NK-92 treated with Interleukin-12 subunit alpha and Interleukin-12 subunit beta, amount 100 ng/mL, for 24 hours (cell line): ENCODE measurements at places on chromosomes 5 and 9.

DNA sequence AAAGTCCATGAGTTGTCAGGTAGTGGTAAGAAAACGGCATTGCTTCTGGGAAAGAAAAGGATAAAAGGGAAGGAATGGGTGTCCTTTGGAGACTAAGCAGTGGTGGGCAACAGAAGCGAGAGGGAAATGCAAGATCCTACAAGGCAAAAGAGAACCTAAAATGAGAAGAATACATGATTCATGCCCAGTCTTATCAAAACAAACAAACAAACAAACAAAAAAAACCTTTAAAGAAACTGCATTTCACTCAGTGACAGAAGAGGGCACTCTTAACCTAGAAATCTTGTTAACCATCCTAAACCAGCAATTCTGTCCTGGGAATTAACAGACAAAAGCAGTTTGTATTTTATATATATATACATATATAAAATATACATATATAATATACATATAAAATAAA lies 88.5 kb downstream of the SUSD1 start:
- DNase-seq: no peak

DNA sequence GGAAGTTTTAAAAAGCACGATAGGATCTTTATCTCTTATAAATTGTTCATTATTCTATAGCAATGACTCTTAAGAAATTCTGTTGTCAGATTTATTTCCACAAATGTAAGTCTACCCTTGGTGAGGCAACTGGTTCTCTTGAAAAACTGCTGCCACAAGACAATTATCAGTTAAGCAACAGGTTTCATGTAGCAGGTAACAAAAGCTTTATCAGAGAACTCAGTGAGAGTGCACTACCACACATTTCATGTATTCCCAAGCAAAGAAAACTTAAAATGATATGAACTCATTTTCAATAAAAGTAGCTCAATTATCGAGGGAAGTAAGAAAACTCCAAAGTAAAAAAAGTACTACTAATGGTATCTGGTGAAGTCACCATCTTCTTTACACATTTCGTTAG lies 9.4 kb downstream of the NR6A1 start:
- DNase-seq: no peak

DNA sequence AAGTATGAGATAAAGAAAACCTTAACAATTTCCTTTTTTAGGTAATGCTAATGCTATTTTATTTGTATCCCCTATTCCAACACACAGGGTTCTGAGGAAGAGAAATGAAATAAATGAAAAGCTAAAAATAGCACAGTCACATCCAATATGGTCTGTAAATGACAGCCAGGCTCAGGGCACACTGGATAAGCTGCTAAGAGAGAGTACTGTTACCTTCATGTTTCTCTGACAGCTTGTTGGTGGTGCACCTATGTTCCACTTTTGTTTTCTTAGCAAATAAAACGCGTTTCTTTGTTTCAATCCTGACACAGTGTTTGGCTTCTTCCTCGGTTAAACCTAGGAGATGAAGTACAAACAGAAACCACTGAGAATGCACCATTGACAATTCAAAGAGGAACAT lies 41.3 kb downstream of the C6 start:
- DNase-seq: no peak

DNA sequence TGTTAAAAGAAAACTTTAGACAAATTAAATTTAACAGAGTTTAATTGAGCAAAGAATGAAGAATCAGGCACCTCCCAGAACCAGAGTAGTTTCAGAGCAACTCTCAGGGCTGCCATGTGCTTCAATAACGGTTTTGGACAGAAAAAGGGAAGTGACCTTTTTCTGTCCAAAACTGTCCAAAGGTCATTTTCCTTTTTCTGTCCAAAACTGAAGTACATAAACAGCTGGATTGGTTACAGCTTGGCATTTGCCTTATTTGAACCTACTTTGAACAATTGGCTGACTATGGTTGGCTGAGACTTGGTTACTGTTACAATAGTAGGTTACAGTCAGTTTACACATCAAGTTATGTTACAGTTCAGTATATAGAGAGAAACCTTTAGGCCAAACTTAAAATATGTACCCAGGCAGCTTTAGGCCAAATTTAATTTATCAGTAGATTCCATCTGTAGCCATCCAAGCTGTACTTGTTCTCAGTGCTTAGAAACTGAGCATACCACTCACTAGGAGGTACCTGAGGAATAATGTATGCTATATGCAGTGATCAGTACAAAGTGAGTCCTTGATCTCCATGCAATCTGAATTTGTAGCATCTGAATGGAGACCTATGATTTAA lies 44.0 kb downstream of the C9orf85 start:
- no peak for DNase-seq

DNA sequence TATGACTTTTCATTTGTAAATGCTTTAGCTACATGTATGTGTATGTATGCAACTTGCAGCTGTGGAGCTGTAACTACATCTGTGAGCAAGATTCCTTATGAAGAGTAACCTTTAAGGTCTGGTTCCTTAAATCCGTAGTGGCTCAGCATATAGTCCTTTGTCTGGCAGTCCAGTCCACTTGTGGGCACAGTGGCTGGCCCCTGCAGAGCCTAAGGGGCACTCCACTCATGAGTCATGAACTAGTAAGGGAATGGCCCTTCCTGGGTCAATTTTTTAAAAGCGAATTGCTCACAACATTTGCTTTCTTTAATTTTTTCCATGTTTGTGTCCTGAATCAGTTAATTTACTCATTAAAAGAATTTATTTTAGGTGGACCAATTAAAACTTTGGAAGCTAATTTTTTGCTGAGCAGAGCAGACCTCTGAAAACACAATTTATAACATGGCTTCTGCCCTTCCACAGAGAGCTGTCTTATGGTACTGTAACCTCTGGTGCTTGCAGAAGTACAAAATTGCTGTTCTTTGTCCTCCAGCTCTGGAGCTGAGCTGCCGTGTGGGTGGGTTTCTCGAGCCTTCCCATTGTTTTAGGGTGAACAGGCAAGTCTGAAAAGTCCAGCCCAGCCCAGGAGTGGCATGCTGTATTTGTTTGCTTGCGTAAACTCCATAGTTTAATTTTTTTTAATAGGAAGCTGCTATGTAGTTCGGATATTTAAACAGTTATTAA lies 110.1 kb downstream of the MVB12B start:
- DNase-seq: no peak

GRCh38 chr5:87061046-87061445 lies 206.6 kb upstream of the RASA1 start:
- DNase-seq: no peak

DNA sequence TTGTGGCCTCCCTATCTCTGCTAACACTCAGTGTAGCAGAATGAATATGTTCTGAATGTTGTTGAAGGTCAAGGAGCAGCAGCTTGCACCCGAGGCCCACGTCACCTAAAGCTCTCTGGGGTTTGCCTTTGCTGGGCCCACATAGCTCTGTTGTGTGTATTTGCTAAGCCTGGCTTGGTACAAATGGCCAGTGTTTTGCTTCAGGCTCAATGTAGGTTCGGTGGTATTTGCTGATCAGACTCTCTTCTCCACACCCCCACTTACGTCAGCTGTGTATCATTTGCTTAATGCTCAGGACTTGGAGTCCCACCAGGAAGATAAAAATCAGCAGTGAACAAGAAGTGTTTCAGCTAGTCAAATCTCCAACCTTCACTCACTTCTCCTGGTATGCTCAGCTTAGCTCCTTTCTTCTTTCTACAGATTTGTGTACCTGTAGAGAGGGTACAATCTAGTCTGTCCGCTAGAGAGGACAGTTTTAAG lies 4.8 kb upstream of the RFESD start:
- DNase-seq: no peak

GRCh38 chr5:54869691-54870090 lies 115.7 kb downstream of the ESM1 start:
- DNase-seq: no peak

- no peak for DNase-seq
Observed at GRCh38 chr5:6638236-6638635, 5.0 kb downstream of the SRD5A1 start.

DNA sequence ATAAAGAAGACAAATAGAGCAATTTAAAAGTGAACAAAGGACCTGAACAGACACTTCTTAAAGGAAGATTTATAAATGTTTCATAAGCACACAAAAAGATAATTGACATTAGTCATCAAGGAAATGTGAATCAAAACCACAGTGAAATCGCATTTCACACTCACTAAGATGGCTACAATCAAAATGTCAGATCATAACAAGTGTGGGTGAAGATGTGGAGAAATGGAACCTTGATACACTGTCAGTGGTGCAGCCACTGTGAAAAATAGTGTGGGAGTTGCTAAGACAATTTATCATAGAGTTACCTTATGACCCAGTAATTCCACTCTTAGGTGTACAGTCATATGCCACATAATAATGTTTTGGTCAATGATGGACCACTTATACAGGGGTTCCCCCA lies 54.5 kb upstream of the HTR4 start:
- DNase-seq: no peak

DNA sequence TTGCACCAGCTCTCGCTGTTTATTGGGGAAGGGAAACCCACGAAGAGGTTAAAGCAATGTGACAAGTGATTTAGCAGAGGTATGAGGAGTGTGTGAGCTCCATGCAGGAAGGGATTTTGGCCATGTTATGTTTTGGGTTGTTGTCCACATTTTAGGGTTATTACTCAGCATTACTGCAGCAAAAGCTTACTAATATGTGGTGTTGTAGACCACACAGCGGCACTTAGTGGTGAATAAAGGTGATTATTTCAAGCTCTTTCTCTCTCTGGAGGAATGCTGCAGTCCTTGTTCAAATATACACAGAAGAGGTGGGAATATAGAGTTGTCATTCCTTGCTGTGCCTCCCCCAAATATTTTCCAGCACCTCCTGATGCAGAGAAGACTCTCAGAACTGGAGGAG lies 29.7 kb upstream of the AKNA start:
- DNase-seq: no peak

DNA sequence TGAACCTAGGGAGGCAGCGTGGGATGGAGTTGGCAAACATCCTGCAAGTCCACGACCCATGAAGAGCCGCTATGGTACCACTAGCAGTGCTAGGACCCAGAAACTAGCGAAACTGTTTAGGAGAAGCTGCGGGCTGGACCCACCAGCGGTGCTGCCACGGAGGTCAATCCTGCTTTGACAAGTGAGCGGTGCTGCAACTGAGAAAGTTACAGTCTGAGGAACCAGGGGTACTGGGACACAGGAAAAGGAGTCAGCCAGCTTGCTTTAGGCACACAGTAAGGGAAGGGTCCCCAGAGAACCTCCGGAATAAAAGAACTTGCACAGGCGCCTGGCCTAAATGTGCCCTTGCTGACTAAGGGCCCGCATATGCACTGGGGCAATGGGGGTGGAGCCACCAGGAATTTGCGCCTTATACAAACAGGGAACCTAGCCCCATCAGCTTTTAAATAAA lies 23.6 kb upstream of the ANXA2R start:
- DNase-seq: no peak

DNA sequence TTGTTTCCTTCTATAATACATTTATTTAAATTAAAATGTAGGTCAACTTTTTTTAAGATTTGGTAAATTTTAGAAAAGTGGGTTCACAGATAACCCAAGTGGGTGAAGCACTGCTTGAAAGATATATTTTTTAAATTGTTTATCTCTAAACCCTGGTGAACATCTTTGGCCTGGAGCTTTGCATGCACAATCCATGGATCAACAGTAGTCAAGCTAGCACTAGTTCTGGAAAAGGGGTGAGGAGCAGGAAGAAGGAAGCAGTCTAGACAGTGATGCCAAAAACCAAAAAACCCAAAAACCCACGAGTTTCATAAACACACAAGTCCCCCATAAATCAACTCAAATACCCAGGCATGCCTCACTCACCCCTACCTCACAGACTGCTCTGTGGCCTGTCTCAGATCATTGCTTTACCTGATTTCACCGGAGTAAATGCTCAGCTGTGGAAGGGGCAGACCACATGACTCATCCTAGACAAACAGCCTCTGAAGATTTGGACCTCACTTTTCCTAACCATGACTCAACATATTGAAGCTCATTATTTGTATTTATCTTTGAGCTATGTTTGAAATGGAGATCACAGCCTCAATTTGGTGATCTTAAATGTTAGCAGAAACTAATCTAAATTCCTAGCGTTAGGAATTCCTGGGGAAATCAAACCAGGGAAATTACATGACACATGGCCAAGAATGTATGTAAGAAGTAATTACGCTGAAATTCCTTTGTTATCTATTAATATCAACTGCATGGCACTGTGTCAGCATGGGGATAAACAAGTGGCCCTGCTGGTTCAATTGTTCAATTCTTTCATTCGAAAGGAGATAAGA lies 149.6 kb downstream of the ZNF608 start:
- no peak for DNase-seq

- no peak for DNase-seq
Observed at GRCh38 chr5:128498844-128499455, 39.1 kb downstream of the FBN2 start.

DNA sequence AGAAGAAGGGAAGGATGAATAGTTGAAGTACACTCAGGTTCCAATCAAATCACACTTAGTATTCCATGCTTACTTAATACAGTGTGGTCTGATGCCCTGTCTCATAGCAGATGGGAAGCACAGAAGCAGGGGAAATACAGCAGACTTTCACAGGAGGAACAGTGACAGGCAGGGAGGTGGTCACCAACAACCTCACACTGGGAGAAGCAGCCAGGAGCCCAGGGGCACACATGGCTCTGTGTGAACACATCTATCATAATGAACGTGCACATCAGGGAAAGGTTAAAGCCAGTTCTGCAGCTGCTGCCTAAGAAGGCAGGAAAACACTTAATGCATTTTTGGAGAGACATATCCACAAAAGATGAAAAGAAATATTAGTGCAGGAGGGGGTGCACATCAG lies 312.3 kb downstream of the MED10 start:
- no peak for DNase-seq

- no peak for DNase-seq
Observed at GRCh38 chr5:68802430-68802829, 291.4 kb upstream of the SLC30A5 start.

GRCh38 chr5:67802766-67803165 lies 412.8 kb upstream of the PIK3R1 start:
- DNase-seq: no peak

DNA sequence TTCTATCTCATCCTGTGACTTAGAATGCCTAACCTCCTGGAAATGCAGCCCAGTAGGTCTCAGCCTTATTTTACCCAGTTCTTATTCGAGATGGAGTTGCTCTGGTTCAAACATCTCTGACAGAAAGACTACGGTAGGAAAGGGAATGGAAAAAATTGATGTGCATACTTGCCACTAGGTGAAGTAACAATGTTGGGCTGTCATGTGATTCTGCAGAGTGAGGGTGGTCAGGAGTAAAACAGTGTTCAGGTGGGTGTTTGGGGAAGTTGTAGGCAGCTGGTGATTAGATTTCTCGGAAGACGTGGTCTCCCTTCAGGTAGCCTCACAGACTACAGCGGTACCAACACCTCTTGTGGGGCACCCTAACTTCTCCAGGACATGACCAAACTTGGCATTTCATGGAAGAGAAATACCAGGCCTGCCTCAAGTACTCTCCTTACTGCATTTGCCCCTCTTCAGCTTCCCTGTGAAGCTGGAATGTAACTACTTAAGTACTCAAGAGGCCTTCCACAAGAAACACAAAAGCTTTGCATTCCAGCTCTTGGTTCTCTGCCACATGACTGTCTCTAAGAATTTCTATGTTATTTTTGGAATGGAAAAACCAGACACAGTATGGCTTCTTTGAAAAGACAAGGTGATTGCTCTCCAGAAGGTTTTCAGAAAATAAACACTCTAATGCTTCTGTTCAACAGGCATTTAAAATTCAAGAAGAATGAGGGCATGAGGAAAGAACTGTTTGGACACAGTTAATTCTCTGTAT lies 17.4 kb upstream of the ENTREP1 start:
- DNase-seq: no peak

GRCh38 chr9:33752130-33752637 lies 43.2 kb upstream of the PRSS3 start:
- DNase-seq: no peak
